ENCODE measurements at places on chromosomes 16 and 17.

- no peak for DNase-seq
Measured at GRCh38 chr16:73025151-73025855, 22.6 kb downstream of the ZFHX3 start.

GRCh38 chr17:70621566-70621965 is 452.2 kb downstream of the KCNJ2 start:
- no peak for DNase-seq

- DNase-seq: no peak
Measured at GRCh38 chr17:9443811-9444210, 131.8 kb downstream of the STX8 start.

DNA sequence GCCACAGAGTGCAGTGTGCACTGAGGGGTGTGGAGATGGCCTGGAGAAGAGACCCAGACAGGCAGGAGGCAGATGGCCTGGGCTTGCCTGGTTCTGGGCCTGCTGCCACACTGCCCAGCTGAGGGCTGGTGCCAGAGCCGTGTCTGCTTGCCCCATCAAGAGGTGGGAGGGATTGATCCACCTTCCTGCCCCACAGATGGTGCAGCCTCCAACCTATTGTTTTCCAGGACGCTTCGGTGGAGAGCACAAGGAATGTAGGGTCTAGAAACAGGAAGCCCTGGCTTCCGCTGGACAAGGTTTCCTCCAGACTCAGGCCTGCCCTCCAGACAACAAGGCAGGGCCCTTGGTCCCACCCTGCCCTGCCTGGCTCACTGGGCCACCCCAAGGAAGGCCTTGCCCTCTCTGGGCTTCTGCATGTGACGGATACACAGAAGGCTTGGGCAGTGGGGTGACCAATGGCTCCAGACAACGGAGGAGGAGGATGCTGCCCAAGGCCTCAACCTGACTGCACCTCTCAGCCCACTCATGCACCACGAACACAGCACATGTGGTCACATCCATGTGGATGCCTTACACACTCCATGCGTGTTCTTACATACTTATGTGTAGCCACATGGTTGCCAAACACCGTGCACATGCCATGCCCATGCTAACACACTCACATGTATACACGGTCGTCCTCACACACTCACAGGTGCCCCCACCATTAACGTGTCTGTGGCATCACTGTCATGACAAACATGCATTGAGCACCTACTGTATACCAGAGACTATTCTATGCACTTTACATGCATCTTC is 6.5 kb upstream of the CDH5 start:
- DNase-seq: no peak

GRCh38 chr16:84690088-84690819 is 9.5 kb upstream of the USP10 start:
- DNase-seq: no peak

DNA sequence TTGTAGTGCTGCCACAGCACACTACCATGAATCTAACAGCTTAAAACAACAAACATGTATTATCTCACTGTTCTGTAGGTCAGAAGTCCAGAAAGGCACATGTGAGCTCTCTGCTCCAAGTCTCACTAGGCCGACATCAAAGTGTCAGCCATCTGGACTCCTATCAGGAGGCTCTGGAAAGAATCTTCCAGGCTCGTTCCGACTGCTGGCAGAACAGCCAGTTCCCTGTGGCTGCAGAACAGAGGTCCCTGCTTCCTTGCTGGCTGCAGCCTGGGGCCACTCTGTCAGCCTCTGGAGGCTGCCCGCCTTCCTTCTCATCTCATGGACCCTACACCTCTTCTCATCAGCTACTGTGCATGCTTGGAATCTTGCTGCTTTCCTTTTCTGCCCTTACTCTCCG is 168.9 kb downstream of the CBLN1 start:
- no peak for DNase-seq

DNA sequence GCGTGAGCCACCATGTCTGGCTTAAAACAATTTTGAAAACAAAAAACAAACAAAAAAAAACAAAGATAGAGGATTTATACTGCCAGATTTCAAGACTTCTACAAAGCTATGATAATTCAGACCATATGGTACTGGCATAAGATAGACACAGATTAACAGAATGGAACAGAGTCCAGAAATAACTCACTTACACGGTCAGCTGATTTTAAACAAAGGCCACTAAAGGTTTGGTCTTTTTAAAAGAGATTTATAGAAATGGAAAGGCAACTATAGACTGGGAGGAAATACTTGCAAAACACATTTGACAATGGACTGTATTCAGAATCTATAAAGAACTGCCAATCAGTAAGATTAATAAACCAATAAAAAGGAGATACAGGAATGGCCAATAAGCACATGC is 48.6 kb upstream of the MNT start:
- DNase-seq: no peak

DNA sequence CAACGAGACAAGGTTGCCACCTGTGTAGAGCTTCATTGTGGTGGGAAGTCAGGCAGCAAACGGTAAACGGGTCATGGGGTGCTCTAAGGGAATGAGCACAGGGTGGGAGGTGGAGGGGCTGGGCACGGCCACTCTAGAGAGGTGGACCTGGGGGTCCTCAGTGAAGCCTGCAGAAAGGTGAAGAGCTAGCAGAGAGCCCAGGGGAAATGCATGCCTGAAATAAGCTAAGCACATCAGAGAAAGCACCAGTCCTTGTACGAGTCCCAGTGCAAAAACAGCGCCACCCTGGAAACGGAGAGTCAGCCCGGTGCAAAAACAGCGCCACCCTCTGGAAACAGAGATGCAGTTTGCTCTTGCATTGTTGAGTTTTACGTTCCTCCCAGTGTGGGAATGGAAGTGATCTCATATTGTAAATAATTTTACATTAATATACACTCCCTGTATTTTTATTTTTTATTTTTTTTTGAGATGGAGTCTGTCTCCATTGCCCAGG is 65.0 kb downstream of the TBC1D16 start:
- DNase-seq: no peak

All from memory B cell (primary cell).